ENCODE measurements at places on chromosomes 3 and 15.
A peak's percentile ranks its signal among the peaks of the same experiment; 100 is the strongest.

- DNase-seq: no peak
Measured at GRCh38 chr3:111159391-111159790, 87.8 kb downstream of the NECTIN3 start.

- no peak for DNase-seq
Measured at GRCh38 chr3:10228248-10228950, 19.9 kb upstream of the TATDN2 start.

- no peak for DNase-seq
Measured at GRCh38 chr3:141767066-141767465, 3.9 kb downstream of the GRK7 start.

GRCh38 chr3:62837145-62837787 is 38.0 kb downstream of the CADPS start:
- DNase-seq: no peak

- DNase-seq: no peak
Measured at GRCh38 chr3:188220988-188221818, 67.2 kb downstream of the LPP start.

DNA sequence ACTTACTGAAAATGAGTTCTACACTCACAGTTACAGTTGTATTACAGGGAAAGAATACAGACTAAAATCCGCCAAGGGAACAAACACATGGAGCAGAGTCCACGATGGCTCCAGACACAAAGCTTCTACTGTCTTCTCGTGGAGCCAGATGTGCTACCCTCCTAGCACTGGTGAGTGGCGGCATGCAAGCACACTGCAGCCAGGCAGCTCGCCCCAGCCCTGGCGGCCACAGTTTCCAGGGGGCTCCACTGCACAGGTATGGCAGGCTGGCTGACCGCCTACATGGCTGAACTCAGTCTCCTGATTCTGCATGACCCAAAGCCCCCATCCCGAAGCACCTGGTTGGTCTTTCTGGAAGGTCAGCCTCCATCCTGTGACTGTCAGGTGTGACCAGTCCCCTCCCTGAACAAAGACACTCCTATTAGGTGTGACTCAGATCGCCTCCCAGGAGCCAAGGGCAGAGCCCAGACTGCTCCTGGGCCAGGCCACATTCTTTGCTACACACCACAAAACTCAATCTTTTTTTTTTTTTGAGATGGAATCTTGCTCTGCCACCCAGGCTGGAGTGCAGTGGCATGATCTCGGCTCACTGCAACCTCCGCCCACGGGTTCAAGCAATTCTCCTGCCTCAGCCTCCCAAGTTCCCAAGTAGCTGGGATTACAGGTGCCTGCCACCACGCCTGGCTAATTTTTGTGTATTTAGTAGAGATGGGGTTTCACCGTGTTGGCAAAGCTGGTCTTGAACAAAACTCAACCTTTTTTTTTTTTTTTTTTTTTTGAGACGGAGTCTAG is 51.5 kb downstream of the CFAP92 start:
- no peak for DNase-seq

- no peak for DNase-seq
Measured at GRCh38 chr3:16429086-16429485, 84.4 kb downstream of the RFTN1 start.

DNA sequence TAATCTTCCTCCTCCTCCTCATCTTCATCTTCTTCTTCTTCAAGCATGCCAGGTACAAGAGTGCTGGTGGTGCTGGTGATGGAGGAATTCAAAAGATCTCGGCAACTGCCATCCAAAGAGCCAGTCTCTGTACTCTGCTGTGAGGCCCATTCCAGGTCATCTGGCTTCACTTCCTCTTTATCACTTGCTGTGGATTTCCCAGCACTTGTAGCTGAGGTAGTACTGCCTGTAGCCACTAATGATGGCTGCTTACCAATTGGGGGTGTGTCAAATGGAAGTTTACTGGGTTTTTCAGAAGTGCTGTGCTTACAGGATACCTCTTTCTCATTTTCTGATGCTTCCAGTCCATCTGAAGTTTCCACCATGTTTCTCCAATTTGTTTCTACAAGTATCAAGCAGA is 28.8 kb upstream of the SHC4 start:
- no peak for DNase-seq

- DNase-seq: peak; percentile 69
Measured at GRCh38 chr15:65132878-65133547, 595 bp downstream of the PDCD7 start.

GRCh38 chr3:127629467-127630403 is 750 bp downstream of the PODXL2 start:
- DNase-seq: no peak

DNA sequence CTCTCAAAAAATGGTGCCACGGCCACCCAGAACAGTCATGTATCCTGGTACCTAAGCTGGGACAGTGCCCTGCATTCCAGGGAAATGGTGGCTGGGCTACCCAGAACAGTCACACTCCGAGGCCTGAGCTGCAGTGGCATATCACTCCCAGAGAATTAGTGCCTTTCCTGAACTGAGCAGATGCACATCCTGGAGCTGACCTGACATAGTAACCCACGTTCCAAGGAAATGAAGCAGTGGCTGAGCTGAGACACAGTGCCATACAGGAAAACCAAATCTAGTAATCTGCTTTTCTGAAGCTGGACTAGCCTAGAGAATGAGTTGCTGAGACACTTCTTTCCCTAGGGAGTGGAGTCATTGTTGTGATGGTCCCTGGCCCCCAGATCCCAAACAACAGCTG is 41.8 kb downstream of the SERP1 start:
- DNase-seq: no peak

DNA sequence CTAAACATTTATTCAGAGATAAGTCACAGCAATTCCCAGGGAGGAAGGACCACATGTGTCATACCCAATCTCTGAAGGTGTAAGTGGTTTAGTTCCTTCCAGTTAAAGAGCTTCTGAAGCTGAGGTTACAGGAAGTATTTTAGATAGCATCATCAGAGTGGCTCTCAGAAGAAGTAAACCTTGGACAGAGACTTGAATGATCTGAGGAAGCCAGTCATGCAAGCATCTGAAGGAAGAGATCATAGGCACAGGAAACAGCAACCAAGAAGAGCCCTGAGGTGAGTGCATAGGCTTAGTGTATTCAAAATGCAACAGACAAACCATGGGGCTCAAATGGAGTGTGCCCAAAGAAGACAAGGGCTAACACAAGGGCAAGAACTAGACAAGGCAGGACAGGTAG is 210.3 kb downstream of the ULK4 start:
- DNase-seq: no peak

- no peak for DNase-seq
Measured at GRCh38 chr3:124163689-124164088, 171.8 kb upstream of the ROPN1 start.

- DNase-seq: no peak
Measured at GRCh38 chr3:136311968-136312367, 61.8 kb downstream of the PCCB start.

DNA sequence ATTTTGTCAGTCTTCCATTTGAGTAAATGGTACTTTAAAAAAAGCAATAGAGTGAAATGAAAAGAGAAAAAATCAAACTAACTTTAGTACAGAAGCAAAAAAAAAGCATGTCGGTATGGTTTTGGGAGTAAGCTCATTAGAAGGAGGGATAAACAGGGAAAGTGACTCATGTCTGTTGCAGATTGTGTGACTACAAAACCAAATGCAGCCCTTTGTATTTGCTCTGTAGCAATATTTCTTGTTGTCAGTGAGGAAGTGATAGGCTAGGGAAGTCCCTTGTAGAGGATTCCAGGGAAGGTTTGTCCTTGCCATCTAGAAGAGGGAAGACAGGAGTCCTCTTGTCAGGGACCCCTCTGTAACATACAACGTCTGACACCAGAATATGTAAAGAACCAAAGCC is 150.5 kb upstream of the POU1F1 start:
- DNase-seq: no peak

- DNase-seq: no peak
Measured at GRCh38 chr15:69998541-69999391, 99.0 kb downstream of the TLE3 start.

DNA sequence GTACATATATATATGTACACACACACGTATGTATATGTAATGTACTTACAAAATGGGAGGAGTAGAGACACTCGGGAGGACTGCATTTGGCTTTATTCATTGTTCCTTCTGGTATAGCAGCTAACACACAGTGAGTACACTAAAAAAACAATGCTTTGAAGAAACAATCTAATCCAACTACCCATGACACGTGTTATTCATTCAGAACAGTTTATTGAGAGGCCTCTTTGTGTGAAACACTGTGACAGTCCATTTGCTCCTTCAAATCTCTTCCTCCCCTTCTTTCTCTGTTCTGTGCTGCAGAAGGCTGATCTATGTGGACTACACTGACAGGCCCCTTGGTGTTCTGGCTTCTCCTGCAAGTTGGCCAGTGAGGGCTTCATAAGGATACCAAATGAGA is 1075.9 kb upstream of the CFAP20DC start:
- no peak for DNase-seq

DNA sequence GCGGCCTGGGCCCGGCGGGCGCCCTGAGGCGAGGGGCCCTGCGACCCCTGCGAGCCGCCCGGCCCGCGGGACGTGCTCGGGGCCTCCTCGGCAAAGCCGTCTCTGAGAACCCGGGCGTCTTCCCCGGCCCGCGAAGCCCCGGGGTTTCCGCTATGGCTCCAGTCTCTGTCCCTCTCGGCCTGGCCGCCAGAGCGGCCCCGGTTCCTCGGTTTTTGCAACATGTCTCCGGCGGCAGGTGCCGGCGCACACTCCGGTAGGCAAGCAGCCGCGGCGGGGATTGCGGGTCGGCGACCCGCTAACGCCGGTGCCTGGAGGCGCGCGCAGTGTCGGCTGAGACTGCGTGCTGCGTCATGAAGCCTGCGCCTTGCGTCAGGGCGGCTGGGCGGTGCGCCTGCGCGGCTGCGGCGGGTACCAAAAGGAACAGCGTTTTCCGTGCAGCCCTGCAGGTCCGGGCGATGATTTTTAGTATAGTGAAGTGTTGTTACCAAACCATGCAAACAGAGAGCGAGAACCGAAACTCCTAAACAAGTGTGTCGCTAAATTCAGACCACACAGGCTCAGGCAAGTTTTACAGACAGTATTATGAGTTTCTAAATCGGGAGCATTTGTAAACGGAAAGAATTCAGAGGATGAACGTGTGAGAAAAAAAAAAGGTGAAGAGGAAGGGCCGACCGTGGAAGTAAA is at the start of gene NSMCE3:
NSMCE3 (minus strand) TSS at position 338 of the 684 bp plus-strand sequence; CDS start at position 221, 117 bp downstream.
- peak; percentile 90 for DNase-seq

DNA sequence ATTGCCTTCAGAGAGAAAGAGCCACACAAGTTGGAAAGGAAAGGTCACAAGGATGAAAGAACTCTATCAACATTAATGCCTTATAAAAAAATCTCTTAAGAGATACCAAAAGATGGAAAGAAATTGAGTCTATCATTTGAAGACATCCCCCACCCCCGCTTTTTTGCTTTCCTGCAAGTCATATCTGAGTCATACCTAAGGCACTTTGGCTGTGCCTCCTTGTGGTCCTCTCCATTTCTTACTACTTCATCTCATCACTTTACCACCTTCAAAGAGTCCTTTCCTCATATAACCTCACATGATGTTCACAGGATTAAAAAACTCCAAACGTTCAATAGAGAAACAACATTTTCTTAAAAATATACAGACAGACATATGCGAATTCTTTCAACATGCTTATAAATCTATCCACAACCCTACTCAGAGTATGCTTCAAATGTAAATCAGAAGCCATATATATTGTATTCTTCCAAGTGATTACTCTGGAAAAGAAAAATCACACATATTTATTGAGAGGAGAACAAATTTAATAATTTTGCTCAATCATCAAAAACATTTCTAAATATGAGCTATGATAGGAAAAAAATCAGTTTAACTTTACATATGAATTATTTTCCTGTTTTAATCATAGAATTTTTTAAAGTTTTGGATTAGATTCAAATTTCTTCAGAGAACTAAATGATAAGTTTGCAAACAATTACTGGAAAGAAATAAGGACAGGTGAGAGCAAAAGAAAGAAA is 1003.9 kb upstream of the CFAP20DC start:
- DNase-seq: no peak

DNA sequence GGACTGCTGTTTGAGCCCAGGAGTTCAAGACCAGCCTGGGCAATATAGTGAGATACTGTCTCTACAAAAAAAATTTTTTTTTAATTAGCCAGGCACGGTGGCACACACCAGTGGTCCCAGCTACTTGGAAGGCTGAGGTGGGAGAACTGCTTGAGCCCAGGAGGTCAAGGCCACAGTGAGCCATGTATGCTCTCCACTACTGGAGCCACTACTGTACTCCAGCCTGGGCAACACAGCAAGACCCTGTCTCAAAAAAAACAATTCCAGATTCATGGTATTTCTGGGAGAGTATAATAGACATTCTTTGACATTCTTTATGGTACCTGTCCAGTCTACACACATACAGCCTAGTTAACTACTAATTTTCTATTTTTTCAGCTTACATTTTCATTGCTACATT is 70.1 kb downstream of the GSK3B start:
- DNase-seq: no peak

GRCh38 chr3:15161133-15161532 is 44.9 kb upstream of the CAPN7 start:
- no peak for DNase-seq

- DNase-seq: no peak
Measured at GRCh38 chr15:44736181-44736765, at the start of gene TRIM69. TSS of gene TRIM69 (plus strand) at chr15:44736528. CDS start at chr15:44736705, 177 bp downstream.

All from ecto neural progenitor cell (in vitro differentiated cells).